ENCODE measurements at places on chromosomes 6 and 20.

DNA sequence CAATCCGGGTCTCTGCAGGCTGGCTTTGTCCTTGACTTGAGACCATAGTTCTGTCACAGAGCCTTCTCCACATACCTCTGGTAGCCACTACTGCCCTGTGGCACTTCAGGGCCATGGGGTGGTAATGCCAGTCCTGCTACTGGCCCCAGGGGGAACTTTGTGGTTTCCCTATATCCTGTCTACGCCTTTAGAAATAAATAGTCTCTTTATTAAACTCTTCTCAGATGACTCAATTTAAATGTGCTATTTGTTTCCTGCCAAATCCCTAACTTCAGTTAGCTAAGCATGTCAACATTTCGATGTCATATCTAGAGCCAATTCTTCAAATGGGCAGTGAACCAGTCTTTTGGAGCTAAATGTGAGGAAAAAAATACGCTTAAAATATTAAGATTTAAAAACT, 60.1 kb downstream of the SEL1L2 start:
- DNase-seq: no peak

DNA sequence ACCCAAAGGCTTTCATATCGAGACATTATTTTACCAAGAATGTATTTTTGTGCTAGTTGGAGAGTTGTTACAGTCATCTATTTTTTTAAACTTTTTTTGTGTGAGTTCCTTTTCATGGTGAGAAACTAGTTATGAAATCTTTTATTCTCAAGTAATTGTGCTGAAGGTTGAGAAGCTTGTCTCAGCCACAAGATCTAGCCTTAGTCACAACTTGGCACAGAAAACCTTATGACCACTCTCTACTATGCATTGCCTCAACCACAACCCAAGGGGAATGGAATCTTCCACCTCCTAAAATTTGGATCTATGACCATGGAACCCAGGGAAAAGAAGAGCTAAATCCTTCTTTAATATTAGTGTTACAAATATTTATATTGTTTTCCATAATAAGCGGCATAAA, 58.5 kb downstream of the HS3ST5 start:
- no peak for DNase-seq

DNA sequence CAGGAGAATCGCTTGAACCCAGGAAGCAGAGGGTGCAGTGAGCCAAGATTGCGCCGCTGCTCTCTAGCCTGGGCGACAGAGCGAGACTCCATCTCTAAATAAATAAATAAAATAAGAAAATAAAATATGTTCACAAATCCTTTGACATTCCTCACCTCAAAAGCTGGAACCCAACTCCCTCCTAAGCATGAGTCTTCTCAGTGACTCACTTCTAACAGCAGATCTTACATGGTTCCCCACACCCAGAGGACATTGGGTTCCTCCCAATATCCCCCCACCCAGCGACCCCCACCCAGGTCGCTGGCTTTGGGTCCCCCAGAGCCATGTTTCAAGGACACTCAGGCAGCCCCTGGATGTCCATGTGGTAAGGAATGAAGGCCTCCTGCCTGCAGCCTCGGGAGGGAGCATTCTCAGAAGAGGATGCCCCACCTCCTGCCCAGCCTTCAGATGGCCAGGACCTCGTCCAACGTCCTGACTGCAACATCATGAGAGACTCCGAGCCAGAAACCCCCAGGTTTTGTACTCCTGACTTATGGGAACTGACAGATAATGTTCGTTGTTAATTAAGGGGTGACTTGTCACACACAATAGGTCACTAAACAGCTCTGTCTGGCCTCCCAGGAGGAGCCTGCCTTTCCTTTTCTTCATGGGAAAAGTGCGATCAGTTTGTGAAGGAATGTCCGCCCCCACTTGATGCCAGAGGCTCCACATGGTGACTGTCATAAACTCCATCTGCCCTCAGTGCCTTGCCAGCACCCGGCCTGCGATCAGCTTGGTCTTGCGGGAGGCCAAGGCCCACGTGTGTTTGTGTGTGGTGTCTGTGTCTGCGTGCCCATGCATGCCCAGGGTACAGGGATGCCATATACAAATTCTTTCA, 10.1 kb upstream of the GMEB2 start:
- DNase-seq: no peak

DNA sequence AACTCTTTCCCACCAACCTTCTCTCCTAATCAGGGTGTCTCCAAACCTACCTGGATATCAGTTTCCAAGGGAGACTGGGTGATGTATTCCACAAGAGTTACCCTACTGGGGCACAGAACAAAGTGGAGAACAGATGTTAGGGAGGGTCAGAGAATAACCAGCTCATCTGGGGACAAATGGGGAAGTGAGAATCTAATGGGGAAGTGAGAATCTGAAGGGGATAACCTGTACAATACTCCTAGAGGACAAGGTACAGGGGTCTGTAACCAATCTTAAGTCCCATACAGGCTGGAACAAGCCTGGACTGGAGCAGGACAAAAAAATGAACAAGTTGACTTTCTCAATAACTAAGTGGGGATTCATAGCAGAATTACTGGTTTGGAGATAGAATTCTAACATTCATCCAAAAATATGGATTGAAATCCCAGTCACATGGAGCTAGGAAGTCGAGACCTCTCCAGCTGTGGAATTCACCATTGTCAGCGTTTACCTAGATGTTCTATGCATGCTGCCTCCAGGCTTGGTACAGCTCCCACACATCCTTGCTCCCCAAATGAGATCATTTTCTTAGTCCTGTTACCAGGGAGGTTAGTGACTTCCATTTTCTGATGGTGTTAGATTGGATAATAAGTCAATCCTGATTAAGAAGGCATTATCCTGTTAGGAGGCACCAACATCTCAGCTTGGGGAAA, 214.8 kb upstream of the MOCS1 start:
- no peak for DNase-seq

DNA sequence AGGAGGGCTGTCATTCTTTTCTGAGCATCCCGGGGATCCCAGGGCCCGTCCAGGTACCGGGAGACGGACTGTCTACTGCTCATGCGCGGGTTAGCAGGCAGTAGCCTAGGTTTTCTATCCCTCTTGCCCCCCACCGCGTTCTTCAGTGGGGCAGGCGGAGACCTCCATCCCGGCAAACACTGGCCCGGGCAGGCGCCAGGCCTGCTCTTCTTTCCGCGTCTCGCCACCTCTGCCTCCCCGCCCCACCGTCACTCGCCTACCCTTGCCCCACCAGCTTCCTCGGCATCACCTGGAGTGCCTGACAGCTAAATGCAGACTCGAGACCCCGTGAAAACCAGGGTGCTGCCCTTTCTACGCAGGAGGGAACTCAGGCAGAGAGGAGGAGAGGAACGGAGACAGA, 1937.7 kb upstream of the DEFB115 start:
- no peak for DNase-seq

DNA sequence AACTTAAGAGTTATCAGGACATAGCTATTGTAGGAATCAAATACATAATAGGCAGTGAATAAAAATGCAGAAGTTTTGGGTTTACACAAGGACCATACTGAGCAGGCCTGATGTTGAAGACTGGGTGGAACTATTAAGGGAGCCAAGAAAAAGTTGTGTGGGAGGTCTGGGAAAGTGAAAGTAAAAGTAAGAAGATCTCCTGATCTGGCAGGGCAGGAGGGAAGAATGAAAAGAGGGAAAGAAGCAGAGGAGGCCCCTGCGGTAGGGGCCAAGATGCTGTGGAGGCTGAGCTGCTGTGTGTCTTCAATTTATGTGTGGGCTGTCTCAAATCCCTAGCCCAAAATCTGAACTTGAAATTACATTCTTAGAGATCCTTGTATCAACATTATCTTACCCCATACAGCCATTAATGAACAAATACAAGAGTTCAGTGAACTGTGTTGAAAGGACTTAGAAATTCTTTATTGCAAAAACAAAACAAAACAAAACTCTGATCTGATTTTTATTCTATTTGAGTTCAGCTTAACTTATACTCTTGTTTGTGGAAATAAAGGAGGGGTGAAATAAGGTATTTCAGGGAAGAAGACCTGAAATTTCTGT, 1183.8 kb downstream of the HACE1 start:
- DNase-seq: no peak

GRCh38 chr6:137923866-137924653, 57.0 kb downstream of the TNFAIP3 start:
- DNase-seq: no peak

DNA sequence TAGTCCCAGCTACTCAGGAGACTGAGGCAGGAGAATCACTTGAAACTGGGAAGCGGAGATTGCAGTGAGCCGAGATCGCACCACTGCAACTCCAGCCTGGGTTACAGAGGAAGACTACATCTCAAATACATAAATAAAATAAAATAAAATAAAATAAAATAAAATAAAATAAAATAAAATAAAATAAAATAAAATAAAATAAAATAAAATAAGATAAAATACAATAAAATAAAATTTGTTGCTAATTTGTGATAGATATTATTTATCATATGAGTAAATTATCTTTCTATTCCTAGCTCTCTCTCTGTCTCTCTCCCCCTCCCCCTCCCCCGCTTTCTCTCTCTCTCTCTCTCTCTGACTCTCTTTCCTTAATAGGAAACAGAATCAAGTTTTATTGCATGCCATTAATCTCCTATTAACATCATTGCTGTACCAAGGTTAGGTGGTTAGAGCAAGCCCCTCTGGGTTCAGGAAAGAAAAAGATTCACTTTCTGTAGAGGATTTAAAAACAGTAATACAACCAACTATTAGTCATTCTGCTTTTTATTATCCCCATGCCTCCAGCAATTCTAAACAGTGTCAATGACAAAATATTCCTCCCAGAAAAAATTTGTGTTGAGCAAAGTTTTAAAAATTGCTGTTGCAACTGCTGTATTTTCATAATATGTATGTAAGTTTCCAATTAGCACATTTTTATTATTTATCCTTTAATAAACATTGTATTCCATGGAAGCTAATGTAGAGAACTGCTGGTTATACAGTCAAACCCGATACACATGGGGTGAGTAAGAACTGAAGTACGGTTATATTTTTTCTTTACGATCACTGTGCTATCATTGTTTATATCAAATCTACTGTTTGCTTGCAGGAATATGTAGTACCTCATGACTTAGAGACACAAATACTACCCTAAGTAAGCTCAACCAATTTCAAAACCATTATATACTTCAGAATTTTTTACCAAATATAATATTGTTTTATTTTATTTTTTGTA, 22.1 kb downstream of the BMP5 start:
- DNase-seq: no peak

- no peak for DNase-seq
Observed at GRCh38 chr6:161011492-161012480, 20.2 kb downstream of the MAP3K4 start.

- no peak for DNase-seq
Observed at GRCh38 chr6:33304216-33304615, 5.5 kb upstream of the RGL2 start.

GRCh38 chr6:102501615-102502014, 1108.1 kb downstream of the GRIK2 start:
- no peak for DNase-seq

GRCh38 chr6:113414511-113414910, 442.6 kb upstream of the MARCKS start:
- DNase-seq: peak; percentile 73

GRCh38 chr20:22905658-22906057, 129.5 kb upstream of the SSTR4 start:
- DNase-seq: peak; percentile 4

DNA sequence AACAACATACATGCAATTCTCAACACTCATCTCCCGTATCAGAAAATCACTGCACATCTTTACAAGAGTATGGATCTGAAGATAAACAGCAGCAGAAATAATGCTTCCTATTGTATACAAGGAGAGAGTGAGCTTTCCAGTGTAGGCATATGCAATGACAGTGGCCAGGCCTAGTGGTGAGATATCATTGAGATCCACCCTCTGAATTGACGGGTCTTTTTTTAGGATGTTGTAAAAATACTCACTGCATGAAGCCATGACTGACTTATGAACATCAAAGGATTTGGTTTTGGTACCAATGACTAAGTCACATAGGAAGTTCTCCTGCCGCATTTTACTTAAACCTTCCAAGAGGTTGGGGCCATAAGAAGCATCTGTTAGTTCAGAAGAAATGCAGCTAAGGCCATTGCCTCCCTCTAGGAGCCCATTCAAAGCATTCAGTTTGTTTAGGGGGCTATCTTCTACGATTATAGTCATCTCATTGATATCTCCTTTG, 10.8 kb downstream of the KLHL31 start:
- no peak for DNase-seq

DNA sequence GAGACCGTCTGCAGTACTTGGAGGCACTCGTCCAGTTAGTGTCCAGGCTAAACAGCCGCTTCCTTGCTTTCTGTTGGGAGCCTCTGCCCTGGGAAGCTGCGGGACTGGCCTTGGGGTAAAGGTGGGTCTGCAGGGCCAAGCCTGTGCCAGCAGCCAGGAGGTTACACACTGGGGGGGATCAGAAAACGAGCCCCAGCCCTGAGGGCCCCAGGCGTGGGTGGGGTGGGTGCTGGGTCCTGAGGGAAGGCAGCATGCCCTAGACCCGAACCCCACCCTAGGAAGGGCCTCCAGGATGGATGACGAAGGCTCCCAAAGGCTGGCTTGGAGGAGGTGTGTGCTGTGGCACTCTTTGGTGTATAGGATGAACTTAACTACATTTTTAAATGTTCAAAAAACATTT, 335.2 kb downstream of the ZFAND3 start:
- no peak for DNase-seq

GRCh38 chr6:2990932-2991506, 8.7 kb upstream of the NQO2 start:
- no peak for DNase-seq
